ENCODE measurements at places on chromosomes 2 and 18. TPM values are rescaled to one million over a fixed set of nuclear protein-coding genes. Genes with fewer than 3 reads are reported as not detected.

DNA sequence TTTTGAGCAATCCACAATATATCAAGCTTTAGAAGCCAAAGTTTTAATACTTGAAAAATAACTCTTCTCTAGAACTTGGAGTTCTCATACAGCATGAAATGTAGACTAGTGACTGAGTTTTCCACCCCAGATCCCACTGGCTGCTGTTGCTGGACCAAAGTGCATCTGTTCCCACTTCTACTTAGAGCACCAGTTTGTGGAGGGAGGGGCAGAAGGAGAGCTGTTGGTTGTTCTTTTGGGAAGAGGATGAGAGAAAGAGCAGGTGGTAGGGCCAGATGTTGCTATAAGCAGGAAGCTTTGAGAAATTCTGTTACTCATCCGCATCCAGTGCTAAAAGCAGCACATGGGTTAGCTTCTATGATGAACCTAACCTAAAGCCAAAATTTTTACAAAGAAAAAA, 59.0 kb downstream of the MBD2 start:
- DNase-seq, result no peak

- no peak for DNase-seq
These were observed 67.0 kb downstream of the SP3 start for GRCh38 chr2:173898178-173898668.

GRCh38 chr2:30022444-30023071, 101.2 kb upstream of the ALK start:
- DNase-seq, result no peak

DNA sequence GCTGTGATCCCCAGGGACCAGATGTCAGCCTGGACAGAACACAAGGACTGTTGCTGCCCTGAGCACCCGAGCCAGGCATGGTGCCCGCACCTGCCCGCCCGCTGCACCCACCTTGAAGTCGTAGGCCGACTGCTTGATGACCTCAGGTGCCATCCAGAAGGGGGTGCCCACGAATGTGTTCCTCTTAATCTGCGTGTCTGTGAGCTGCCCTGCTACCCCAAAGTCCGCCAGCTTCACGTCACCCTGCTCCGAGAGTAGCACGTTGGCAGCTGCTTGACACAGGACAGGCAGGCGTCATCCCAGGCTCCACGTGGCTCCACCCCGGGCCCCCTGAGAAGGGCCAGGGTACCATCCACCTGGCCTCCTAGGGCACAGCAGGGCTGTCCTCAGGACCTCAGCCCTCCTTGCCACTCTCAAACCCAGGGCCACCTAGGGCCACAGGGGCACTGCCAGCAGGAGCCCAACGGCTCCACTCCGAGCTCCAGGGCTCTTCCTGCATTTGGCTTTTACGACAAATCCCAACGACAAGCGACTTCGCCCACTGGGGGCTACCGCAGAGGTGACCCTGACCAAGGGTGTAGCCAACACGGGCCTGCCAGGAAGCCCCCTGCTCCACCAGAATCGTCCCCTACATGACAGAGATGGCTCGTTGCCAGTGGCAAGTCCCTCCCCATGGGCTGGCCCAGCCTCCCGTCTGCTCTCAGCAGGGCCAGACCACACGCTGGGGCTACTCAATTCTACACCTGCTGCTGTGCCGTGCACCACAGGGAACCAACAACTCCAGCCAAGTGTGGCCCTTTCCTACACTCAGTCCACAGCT, 9.0 kb downstream of the STK25 start:
- no peak for DNase-seq

DNA sequence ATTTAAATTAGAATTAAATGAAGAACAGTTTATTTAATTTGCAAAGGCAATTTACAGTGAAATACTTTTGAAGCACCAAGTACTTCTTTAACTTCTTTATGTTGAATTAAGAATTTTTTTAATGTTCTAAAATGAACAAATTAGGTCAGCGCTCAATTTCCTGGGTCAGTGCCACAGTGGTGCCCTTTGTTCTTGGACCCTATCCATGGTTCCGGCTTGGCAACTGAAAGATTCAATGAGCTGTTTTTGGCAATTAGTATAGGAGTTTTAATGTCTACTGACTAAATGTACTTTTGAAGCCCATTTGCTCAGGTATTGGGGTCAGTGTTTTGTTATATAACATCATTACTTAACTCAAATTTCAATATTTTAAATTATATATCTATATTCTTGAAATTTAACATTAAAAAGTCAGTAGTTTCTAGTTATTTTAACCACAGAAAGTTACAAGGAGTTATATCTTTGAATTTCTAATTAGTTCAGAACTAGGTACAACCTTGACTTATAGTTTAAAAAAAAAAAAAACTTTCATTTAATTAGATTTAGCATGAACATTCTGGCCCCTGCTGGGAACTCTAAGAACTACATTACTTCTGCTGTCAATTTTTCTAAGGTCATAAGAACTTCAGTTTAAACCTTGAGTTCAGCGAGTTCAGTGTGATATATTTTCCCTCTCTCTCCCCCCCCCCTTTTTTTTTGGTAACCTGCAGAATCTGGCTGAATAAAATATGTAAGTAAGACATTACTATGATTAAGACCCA, 7.6 kb upstream of the MSTN start:
- DNase-seq, result no peak

KLHL14 gene
- total RNA-seq, result 0.59 TPM

UGT1A4 gene
- total RNA-seq, result not detected

PAIP2B gene
- total RNA-seq, result 13.0 TPM

Measured in breast epithelium (tissue), 4 donors.